Stimulated activated CD4-positive, alpha-beta T cell treated with anti-CD3 and anti-CD28 coated beads, Interleukin-1b, Interleukin-23, amount 100 ng/mL, for 1 hour (primary cell): ENCODE measurements at places on chromosomes 1 and 21.
A peak's percentile ranks its signal among the peaks of the same experiment; 100 is the strongest.

DNA sequence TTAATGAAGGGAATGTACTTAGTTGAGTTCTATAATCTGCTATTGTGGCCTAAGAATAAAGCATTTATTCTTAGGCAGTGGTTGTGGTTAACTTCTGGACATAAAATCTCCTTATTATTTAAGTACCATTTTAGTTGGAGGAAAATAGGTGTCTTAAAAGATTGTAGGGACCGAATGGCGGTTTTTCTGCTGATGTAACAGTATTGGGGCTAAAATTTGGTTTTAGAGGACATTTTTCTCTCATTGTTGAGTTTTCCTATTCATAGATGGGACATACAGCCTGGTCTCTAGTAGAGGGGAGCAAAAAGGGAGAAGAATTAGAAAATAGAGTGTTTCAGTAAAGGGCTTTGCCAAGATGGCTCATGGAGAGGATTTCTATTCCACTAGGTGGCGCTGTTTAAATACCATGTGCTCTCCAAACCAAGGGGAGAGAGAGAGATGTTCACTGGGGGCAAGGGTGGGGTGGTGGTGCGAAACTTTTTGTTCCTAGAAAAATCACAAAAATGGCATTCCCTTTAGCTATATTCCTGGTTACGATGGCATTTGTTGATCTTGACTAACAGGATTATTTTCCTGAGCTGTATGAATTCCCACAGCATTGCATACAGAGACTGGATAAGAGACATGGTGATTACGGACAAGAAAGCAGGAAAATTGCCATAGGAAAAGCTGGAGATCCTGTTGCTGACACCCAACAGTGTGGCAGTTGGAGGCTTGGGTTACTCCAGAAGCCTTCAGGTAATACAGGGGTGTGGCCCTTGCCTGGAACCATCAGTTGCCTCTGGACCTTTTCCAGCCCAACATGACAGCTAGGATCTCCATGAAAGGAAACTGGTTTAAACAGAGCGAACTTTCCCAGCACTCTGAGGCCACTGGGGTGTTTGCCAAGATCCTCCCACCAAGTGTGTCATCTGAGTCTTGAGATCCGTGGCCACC is 18.2 kb upstream of the FCGR2A start:
- peak; percentile 8 for DNase-seq

GRCh38 chr21:31604591-31605190 is 54.8 kb upstream of the SOD1 start:
- DNase-seq = peak; percentile 53

- DNase-seq = peak; percentile 43
Observed at GRCh38 chr1:44594871-44595735, 79.2 kb downstream of the TMEM53 start.

DNA sequence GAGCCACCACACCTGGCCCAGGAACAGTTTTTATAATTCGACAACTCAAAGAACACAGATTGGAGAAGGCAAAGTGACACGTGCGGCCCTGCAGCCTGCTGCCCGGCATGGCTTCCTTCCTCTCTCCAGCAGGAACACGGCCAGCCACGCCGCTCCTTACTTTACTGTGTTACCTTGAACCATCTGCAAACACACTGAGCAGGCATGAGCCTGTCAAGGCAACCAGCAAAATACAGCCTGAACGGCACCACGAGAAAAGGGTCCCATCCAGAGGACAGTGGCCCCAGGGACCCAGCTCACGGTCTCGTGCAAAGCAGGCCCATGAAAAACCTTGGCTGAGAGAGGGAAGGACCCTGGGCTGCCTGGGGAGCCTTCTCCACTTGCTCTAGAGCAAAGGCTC is 38.8 kb downstream of the NPHP4 start:
- no peak for DNase-seq

DNA sequence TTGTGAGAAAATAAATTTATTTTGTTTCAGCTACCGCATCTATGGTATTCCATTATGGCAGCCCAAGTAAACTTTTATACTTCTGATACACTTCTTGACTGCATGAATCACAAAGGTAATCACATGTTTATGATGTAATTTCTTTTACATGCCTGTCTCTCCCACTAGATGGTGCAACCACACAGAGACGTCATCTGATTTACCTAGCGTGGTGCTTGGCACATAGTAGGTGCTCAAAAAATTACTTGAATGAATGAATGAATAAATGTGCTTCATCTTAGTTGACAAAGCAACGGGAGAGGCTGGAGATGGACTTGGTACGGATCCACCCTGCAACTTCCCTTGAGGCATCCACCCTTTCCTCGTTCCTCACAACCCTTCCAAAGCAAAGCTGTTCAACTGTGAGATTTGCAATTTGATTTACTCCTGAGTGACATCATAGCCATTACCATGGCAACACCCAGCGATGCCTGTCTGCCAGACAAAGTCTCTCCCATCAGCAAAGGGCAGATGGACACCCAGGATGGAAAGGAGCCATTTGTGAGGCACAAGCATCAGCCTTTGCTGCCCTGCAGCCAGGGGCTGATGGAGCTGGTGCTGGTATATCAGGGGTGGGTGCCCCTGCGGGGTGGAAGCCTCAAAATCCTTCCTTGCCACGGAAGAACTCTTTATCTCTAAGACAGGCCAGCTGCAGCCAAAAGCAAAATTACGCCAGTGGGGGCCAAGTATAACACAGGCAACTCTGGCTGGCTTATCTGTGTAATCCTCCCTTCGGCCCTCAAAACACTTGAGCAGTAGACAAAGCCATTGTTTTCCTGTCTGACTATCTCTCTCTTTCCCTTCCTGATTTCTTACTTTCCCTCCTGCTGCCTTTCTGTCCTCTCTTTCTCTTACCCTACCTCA is 18.9 kb upstream of the VWA5B1 start:
- DNase-seq = no peak
